ENCODE measurements at places on chromosomes 12 and 14. TPM values are rescaled to one million over a fixed set of nuclear protein-coding genes. Genes with fewer than 3 reads are reported as not detected.

DNA sequence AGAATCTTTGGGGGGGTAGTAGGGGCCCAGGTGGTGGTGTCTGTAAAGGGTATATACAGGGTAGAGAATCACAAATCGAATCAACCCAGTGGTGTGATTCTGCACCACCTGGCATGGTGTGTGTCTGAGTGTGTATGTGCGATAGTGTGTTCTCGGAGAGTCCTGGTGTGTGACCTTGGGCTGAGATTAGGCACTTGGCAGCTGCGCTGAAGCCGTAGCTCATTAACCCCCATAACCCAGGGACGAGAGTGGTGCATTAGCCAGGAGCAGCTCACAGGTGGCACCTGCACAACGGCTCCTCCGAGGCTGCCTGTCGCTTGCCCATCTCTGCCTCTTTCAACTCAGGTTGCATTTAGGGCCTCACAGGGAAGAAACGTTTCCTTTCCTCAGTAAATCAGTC is 15.6 kb upstream of the TESC start:
- no peak for DNase-seq

DNA sequence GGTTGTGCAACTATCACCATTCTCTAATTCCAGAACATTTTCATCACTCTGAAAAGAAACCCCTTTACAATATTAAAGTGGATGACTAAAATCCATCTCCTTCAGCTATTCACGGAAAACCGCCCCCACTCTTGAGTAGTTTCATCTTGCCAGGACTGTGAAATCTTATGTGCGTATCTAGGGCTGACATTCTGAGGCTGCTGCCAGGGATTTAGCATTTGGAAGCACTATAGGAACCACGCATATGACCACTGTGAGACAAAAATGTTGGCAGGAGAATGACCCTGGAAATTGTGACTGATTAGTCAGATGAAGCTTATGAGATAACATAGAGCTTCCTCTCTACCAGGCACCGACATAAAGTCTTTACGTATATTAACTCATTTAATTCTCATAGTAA is 305.2 kb upstream of the PDE3A start:
- DNase-seq, result no peak

- no peak for DNase-seq
Measured at GRCh38 chr12:105229371-105229770, 6.6 kb downstream of the APPL2 start.

DNA sequence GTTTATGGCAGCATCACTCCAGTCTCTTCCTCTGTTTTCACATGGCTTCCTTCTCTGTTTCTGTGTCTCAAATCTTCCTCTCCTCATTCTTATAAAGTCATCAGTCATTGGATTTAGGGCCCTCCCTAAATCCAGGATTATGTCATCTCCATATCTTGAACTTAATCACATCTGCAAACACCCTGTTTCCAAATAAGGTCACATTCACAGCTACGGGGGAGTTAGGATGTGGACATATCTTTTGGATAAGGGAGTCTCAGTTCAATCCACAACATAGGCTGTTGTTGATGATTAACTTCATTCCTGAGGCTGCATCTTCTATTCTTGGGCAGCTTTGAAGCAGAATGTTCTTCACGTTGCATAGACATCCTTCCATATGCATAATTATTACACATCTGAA is 40.3 kb upstream of the NTF3 start:
- DNase-seq, result no peak

GRCh38 chr12:69676257-69677012 is 22.7 kb downstream of the BEST3 start:
- DNase-seq, result no peak

- DNase-seq, result no peak
Measured at GRCh38 chr12:123900871-123901376, 71.7 kb downstream of the CCDC92 start.

The PPM1H gene
- polyA plus RNA-seq, result 1.3 TPM

The SYCP3 gene
- not detected for polyA plus RNA-seq

The BDKRB1 gene
- 0.23 TPM for polyA plus RNA-seq

The LRRC43 gene
- polyA plus RNA-seq, result 0.15 TPM

The TRHDE gene
- 0.01 TPM for polyA plus RNA-seq

The INHBC gene
- not detected for polyA plus RNA-seq

Measured in heart left ventricle (tissue), 16 donors.